ENCODE measurements at places on chromosomes 4 and X.

DNA sequence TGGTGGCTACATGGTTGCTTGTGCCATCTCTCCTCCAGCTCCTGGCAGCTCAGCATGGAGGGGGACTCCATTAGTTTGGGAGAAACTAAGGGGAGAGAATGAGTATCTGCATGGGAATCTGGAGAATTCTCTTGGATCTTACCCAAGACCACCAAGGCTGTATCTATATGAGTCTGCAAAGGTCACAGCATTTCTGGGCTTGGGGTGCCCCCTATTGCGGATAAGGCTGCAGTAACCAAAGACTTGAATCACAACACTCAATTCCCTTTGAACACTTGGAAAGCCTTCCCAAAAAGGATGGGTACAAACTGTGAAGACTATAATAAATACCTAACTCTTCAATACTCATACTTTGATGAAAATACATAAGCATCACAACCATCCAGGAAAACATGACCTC is 623.5 kb upstream of the NR3C2 start:
- no peak for DNase-seq

GRCh38 chrX:138877746-138878145 is 166.2 kb upstream of the FGF13 start:
- no peak for DNase-seq

- no peak for DNase-seq
Observed at GRCh38 chr4:6461301-6462165, 10.9 kb downstream of the PPP2R2C start.

DNA sequence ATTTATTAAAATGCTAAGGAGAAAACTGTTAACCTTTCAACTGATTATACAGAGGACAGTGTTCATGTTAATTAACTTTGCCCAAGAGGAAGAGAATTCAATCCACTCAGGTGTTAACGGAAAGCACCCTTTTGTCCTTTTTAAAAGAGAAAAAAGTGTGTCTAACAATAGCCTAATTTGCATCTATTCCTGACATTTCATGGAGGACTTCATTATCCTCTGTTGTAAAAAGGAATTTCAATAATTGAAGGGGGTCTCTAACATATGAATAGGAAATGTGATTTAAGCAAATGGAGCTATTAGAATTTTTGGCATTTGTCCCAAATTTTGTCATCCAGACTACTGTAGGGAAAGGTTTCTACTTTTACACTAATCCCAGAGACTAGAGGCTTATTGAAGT is 44.6 kb upstream of the GC start:
- DNase-seq: no peak

DNA sequence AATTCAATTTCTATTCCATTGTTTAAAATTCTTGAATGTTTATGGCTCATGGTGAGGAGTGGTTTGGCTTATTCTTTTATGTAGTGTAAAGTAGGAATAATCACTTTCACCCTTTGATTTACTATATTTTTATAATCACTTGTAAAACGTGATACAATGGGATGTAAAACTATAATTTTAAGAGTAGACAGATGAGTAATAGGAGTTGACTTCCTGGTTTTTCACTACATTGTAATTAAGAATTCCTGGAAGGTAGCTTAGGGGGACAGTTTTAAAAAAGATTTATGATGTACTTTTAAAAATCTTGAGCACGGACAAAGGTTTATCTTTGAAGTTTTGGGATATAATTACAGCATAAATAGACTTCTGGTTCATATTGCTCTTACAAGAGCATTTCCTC is 65.3 kb downstream of the PDGFC start:
- DNase-seq: no peak

DNA sequence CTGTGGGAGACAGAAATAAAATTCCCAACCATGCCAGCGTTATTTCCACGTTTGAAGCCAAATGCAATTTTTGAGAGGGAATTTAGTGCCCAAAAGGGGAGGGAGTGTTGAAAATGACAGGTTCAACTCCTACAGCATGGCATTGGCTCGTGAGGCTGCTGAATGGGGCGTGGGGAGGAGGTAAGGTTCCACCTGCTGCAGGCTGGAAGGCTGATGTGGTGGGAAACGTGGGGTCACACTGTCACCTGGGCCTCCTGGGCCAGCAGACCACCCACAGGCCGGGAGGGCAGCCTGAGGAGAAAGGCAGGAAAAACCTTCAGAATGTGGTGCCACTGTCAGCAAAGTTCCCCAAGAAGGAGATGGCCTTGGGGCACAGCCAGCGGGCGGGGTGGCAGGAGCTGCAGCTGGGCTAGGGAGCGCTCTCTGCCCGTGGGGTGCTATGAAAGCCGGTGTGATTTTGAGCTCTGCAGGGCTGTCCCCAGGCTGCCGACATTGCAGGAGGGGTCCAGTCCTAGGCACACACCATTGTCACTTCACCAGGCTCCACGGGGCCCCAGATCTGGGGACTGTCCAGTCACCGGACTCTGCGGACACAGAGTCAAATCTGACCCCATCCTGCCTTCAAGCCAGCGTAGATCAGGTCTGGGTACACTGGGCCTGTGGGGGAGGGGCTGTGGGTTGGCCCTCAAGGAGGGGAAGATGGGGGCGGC is 19.6 kb downstream of the MSANTD1 start:
- no peak for DNase-seq

DNA sequence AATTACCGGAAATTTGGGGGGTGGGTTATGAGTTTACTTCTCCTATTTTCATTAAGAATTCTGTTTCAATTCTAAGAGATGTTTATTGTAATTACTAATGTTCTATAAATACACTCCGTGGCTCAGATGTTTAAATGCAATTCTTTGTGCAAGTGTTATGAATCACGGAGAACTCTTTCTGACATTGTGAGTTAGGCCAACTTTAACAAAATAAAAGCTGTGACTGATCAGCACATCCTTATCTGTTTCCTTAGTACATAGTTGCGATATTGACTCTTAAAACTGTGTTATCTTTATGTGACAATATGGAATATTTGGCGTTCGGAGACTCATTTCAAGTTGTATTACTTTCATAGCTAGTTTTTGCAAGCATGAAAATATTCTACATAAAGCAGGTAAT is 902 bp downstream of the KLHL4 start:
- DNase-seq: no peak

- DNase-seq: no peak
Observed at GRCh38 chrX:118370921-118371624, 25.2 kb downstream of the WDR44 start.
